ENCODE measurements at places on chromosomes 5 and 9.

DNA sequence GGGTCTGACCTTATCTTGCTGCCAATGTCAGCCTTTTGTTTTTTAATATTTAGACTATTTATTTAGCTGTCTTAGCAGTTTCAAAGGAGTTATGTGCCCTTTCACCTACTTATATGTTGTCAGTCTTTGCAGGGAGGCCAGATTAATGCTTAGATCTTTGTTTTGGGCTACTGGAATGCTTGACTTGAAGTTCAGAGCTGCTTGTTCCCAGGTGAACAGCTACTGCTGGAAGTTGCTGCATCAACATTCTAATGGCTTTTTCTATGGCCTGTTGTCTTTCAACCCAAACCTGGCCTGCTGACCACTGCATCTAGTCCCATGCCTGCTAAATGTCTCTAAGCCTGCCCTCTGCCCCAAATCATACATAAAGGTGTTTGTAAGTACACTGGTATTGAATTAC lies 3.0 kb downstream of the SLC22A5 start:
- ATAC-seq: no peak

GRCh38 chr5:78242001-78242400 lies 52.5 kb downstream of the AP3B1 start:
- ATAC-seq: no peak

DNA sequence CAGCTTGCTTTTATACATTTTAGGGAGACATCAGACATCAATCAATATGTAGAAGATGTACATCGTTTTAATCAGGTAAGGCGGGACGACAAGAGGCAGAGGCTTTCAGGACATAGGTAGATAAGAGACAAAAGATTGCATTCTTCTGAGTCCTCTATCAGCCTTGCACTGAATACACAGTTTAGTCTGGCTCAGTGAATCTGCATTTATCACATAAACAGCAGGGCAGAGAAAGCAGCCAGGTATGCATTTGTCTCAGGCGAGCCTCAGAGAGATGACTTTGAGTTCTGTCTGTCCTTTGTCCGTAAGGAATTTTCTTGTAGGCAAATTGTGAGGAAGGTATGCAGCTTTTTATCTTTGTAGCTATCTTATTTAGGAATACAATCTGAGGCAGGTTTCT lies 202.8 kb upstream of the TAS2R1 start:
- no peak for ATAC-seq

- no peak for ATAC-seq
These were observed 89.5 kb upstream of the SLC1A1 start for GRCh38 chr9:4400731-4401130.

DNA sequence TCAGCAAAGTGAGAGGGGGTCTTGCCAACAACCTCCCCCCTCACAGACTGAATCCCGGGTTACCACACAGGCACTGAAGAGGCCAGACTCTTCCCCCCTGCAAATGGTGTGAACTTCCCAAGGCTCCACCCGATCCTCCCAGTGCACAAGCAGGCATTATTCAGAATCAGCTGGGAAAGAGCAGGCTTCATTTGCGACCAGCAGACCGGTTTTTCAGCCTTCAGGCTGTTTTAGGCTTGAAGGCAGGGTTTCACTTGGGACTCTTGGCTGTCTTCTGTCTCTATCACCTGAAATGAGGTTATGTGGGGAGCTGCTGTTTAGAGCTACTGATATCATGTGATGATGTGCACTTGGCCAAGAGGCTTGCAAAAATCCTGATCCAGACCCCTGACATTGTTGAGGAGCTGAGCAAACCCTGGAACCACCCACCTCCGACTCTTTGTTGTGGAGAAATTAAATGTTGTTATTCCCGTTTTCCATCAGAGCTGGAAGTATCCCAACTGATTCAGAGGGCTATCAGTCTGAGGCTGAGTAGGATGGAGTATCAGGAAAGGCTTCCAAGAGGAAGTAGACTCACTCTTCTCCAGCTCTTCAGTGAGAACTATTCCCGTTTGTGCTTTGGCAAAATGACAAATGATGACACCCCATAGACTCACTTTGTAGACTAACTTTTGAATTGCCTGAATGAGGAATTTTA lies 63.3 kb upstream of the ZFR start:
- peak; percentile 71 for ATAC-seq

- ATAC-seq: no peak
These were observed 21.4 kb downstream of the PTPN3 start for GRCh38 chr9:109476642-109477257.

All from gastroesophageal sphincter (tissue), 4 donors.